Glomerular endothelial cell (primary cell): ENCODE measurements at places on chromosomes 5 and 9. TPM values are rescaled to one million over a fixed set of nuclear protein-coding genes. Genes with fewer than 3 reads are reported as not detected.

Gene SREK1
- 15.9 and 43.7 TPM in 2 replicates for total RNA-seq

Gene DDX4
- not detected in 2 replicates for total RNA-seq

Gene LRRTM2
- total RNA-seq: 0.06 TPM in 1 of 2 replicates, not detected in the other

Gene PCA3
- not detected in 2 replicates for total RNA-seq

Gene SPAAR
- 8.1 and 16.3 TPM in 2 replicates for total RNA-seq

Gene NME5
- total RNA-seq: 1.4 and 5.8 TPM in 2 replicates

Gene ECM2
- not detected in 2 replicates for total RNA-seq

- DNase-seq: no peak
These were observed 698.8 kb downstream of the CDH9 start for GRCh38 chr5:26339576-26339975.

GRCh38 chr9:2879803-2880202 lies 35.9 kb upstream of the PUM3 start:
- no peak for DNase-seq

GRCh38 chr9:35556776-35557175 lies 48.3 kb upstream of the TESK1 start:
- DNase-seq: no peak

- DNase-seq: no peak
These were observed 25.2 kb downstream of the SLC25A48 start for GRCh38 chr5:135859641-135860040.

DNA sequence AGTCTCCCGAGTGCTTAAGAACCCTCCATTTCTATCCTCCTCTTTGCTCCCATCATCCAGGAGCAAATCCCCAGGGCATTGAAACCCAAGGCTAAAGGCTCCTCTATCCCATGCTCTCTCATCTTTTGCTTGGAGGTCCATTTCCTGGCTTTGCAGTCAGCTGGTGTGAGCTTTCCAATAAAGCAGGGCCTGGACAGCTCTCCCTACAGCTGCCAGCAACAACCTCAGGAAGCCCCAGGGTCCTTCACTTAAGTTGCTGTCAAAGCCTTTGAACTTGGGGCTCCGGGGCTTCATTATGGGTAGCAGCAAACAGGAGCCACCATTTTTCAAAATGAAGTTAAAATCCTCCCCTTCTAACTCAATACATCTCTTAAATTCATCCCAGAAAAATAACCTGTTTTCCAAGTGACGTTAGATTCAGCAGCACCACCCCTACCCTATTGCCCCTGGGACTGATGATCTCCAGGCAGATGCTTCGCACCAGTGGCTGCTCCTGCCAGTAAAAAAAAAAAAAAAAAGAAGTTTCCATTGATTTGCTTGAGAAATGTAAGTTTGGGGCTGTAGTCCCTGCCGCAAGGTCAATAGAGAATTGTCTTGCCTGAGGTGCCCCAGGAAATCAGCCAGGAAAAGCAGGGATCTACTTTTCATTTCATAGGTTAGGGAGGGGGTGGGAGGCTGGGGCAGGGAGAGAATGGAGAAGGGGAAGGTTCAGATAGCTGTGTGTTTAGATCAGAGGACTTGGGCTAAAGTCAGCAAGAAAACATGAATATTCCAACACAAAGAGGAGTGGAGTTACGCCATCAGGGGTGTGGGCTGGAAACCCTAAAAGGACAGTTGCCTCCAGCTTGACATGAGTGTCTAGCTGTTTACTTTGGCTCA lies 83.8 kb upstream of the IL6ST start:
- no peak for DNase-seq

- DNase-seq: no peak
These were observed 139.5 kb upstream of the C9orf72 start for GRCh38 chr9:27712806-27713205.

DNA sequence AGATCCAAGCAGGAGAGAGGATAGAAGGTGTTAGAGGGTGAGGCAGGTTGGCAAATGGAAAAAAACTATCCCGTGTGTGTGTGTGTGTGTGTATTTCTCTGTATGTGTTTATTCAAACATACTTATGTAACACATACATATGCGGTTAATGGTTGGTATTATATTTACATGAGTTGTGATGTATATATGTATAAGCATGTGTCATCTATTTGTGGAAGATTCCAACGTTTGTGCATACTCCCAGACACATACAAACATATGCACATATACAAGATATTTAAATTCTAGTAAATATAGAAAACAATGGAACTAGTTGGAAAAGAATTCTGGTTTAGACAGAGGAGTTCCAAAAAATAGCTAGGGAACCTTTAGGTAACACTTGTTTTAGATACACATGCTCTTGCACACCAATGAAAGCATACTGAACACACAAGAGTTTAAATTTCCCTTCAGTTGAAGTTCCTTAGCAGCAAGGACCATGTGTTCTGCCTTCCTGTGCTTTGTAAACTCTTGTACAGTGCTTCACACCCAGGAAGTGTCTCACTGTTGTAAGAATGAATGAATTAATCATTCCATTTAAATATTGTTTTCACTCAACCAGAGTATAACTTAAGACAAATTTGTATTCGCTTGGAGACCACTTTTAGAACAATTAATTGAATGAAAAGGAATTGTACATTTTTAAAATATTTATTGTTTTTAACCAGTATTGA lies 257.8 kb downstream of the FER start:
- no peak for DNase-seq

DNA sequence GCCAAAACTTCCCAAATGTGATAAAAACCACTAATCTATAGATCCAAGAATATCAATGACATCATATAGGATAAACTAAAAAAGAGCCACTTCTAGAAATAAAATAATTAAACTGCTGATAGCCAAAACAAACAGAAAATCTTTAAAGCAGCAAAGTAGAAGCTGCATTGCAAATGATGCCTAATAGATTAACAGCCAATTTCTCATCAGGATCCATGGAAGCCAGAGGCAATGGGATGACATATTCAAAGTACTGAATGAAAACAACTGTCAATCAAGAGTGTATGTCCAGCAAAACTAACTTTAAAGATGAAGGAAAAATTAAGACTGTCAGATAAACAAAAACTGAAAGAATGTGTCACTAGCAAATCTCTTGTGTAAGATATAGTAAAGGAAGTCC lies 224.8 kb downstream of the PSAT1 start:
- no peak for DNase-seq

DNA sequence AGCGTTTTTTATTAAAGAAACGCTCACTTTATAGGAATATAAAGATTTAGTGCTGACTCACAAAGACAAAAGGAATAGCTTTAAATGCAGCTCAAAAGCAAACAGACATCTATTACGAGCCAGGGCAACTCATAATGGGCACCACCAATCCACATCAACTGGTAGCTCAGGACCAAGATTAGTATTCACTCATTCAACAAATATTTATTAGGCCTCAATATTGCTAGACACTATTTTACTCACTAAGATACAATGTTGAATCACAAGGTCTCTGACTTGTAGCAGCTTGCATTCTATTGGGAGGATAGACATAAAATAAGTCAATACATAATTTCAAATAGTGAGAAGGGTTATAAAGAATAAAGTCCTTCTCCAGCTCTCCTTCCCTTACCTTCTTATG lies 8.0 kb upstream of the MAN2A1 start:
- DNase-seq: no peak

- DNase-seq: no peak
These were observed 45.9 kb upstream of the TLX3 start for GRCh38 chr5:171263181-171263580.

DNA sequence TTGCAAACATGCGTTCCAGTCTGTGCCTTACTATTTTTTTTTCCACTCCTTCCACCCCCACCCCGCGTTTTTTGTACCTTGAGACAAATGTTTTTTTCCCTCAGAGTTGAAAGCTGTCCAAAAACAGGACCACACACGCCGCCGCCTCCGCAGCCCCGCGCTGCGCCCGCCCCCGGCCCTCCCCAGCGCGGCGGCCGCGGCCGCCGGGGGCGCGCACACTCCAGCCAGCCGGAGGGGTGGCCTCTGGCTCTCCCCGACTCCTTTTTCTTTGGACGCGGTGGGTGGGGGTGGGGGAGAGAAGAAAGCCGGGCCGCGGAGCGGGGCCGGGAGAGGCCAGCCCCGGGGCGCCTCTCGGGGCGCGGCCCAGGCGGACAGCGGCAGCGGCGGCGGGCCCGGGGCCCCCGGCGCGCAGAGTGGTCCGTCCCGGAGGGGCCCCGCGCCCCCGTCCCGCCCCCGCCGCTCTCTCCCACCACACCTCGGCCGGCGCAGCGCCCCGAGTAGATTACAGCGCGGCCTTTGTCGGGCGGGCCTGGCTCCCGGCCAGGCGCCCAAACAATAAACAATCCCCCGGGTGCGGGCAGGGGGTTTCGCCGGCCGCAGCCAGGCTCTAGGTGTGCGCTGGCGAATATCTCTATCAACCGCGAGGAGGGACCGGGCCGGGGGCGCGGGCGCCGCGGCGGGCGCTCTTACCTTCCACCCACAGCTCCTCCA lies 10.9 kb downstream of the PTCH1 start:
- no peak for DNase-seq

DNA sequence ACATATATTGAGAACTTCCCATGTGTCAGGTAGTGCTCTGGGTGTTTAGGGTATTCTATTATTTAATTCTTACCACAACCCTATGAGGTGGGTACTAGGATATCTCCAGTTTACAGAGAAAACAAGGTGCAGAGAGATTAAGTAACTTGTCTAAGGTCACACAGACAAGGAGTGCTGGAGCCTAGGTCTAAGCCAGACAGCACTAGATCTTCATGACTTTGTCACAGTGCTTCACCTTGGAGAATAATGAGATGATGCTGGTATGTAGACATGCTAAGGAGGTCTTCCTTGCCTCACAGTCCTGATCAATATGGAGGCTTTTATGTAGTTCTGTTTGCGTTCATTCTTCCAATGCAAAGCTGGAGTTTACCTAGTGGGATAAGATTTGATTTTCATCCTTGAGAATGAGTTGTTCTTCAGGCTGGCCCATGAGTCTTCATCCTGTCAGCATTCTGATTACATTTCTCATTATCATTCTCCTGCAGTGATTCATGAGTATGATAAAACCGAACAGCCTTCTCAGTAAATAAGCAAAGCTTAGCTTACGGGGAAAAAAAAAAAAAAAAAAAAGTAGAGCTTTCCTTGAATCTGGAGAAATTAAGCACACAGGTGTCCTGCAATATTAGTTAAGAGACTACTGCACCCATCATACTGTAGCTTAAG lies 176.3 kb downstream of the C9orf152 start:
- DNase-seq: no peak

DNA sequence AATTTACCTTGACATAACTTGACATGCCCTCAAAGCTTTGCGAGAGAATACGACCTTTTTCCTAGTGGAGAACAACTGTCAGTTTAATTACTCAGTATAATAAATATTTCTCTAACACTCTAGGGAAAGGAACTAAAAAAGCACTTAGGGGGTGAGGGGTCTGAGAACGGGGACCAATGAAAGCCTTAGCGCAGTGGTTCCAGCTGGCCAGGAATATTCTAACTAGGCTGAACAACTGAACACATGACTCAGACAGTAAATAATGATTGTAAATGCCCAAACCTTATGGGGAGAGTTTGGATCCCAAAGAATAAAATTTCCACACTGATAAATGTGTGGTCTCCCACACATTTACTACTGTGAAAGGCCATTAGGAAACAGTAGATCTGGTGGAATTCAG lies 14.9 kb downstream of the MYO10 start:
- no peak for DNase-seq

- DNase-seq: no peak
These were observed 51.7 kb downstream of the MED27 start for GRCh38 chr9:132027752-132028663.

GRCh38 chr5:110038297-110038997 lies 348.7 kb downstream of the MAN2A1 start:
- DNase-seq: no peak

- DNase-seq: no peak
These were observed 556.0 kb downstream of the BNC2 start for GRCh38 chr9:16314476-16314875.

DNA sequence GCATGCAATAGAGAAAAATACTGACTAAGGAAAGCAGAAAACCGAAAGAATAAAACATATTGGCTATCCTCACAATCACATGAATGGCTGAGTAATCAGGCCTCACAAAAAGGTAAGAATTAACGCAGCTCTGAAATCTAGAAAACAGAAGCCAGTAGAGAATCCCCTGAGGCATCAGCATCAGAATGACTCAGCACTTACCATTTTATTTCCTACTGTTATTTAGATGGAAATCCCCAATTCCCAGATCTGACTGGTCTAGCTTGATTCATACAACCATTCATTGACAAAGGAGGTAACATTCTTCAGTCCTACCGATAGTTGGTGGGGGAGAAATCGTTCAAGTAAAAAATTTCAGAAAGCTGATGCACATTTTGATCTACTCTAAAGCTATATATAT lies 1408.4 kb upstream of the WWC1 start:
- no peak for DNase-seq

- DNase-seq: no peak
These were observed 41.8 kb downstream of the ENC1 start for GRCh38 chr5:74598731-74599130.

DNA sequence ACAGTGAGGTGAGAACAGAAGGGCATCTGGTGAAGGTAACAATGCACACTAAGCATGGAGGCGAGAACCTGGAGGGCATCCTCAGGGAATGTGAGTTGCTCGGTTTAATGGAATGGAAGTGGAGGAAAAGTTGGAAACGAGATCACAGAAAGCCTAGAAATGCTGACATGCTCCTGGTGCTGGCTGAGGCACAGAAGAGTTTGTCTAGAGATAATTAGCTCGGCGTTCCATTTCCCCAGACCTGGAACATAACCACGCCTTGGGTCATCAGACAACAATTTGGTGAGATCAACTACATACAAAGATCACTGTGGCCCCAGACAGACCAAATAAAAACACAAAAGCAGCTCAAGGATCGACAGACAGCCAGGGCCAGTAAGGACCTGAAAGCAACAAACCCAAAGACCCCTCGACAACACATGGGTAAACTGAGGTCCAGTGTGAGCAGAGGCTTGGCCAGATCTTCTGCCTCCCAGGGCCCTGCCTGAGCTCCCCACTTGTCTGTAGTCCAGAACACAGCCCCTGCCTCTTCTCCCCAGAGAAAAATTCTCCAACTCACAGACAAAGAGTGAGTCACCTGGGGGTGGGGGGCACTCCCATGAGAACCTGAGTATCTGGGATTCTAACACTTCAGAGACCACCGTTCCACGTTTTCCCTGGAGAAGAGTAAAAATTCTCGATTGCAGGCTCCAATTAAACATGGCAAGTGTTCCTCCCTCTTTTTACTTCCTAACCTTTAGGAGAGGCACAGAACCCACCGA lies 52.5 kb downstream of the SHB start:
- DNase-seq: no peak

GRCh38 chr9:111953444-111953843 lies 56.8 kb downstream of the UGCG start:
- no peak for DNase-seq

GRCh38 chr9:134766587-134766986 lies 114.0 kb upstream of the FCN2 start:
- DNase-seq: no peak
